ENCODE measurements at places on chromosomes 3 and 15.

GRCh38 chr3:183812761-183813445, 12.5 kb downstream of the MAP6D1 start:
- no peak for DNase-seq

GRCh38 chr15:42858999-42859789, 61.4 kb downstream of the TTBK2 start:
- no peak for DNase-seq

DNA sequence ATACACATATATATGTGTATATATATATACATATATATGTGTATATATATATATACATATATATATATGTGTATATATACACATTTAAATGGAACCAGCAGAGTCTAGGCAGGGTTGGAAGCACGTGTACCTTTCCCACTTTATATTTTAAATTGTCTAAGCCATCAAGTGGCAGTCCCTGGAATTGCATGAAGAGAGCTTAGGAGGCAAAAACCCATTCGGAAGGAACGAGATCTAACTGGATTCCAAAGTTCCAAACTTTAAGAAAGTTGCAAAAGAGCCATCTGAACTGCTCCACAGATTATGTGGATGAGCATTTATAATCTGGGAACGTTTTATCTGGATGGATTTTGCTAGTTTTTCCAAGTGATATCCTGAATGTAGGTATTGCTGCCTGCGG, 186.5 kb downstream of the FOXP1 start:
- no peak for DNase-seq

- DNase-seq = no peak
Measured at GRCh38 chr3:129417326-129417725, 11.1 kb downstream of the EFCAB12 start.

All from stimulated activated CD8-positive, alpha-beta memory T cell treated with anti-CD3 and anti-CD28 coated beads, Interleukin-7, amount 100 ng/mL, for 1 hour (primary cell).